NCI-H524 (cell line): ENCODE measurements at places on chromosomes 4 and X.

GRCh38 chr4:25011135-25011866, 19.4 kb downstream of the LGI2 start:
- DNase-seq, result no peak

DNA sequence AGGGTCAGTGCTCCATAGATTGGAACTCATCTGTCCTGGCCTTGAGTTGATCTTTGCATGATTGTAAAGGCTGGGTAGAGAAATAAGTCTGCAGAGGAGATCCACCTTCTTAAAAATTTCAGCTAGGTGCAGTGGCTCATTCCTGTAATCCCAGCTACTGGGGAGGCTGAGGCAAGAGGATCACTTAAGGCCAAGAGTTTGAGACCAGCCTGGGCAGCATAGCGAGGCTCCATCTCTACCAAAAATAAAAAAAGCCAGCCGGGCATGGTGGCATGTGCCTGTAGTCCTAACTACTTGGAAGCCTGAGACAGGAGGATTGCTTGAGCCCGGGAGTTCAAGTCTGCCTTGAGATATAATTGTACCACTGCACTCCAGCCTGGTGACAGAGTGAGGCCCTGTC, 476 bp upstream of the CXCR3 start:
- no peak for DNase-seq

DNA sequence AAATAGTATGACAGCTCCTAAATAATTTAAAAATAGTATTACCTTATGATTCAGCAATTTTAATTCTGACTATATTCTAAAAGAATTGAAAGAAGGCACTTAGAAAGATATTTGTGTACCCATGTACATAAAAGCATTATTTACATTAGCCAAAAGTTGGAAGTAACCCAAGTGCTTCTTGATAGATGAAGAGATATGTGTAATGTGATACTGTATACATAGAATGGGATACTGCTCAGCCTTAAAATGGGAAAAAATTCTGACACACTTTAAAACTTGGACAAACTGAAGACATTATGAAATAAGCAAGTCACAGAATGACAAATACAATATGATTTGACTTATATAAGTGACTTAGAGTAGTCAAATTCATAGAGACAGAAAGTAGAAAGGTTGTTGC, 112.2 kb downstream of the IDS start:
- no peak for DNase-seq

GRCh38 chr4:74205046-74205445, 47.1 kb downstream of the MTHFD2L start:
- no peak for DNase-seq

DNA sequence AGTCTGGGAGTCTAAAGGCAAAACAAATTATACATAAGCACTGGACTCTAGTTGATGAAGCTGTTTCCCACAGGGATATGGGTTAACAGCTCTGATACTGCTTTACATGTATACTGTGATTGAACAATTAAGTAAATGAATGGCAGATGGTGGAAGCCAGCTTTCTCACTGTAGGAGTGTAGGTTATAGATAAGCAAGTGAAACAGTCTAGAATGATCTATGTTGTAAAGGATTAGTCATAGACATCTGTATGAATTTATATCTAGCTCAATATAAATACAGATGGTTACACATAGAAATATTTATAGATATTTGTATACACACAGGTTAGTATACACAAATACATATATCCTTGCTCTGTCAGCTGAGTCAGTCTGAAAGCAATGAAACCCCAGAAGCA, 276.1 kb downstream of the PPARGC1A start:
- peak; percentile 43 for DNase-seq

GRCh38 chr4:155906554-155907247, 3.2 kb downstream of the TDO2 start:
- DNase-seq, result peak; percentile 7

DNA sequence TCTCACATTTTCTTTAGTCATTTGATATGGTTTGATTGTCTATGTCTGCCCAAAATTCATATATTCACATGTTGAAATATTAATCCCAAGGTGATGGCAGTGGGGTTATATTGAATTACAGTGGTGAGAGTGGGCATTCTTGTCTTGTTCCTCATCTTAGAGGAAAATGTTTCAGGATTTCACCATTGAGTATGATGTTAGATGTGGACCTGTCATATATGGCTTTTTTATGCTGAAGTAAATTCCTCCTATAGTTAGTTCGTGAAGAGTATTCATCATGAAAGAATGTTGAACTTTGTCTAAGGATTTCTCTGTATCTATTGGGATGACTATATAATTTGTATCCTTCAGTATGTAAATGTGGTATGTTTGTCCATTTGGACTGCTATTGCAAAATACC, 512.3 kb upstream of the EPHA5 start:
- DNase-seq, result no peak

- no peak for DNase-seq
Observed at GRCh38 chrX:133959972-133960371, 25.4 kb downstream of the GPC3 start.

DNA sequence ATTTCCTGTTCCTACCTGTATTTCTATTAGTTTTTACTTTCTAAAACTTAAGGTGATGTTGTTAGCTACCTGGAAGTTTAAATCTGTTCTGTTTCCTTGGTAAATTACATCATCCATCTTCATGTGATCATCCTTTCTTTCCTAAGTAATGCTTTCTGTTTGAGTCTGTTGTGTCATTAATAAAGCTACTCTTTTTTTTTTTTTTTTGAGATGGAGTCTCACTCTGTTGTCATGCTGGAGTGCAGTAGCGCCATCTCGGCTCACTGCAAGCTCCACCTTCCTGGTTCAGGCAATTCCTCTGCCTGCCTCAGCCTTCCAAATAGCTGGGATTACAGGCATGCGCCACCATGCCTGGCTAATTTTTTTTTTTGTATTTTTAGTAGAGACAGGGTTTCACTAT, 73.3 kb downstream of the FIP1L1 start:
- DNase-seq, result no peak

GRCh38 chrX:8868906-8869305, 67.7 kb upstream of the FAM9A start:
- DNase-seq, result peak; percentile 17

DNA sequence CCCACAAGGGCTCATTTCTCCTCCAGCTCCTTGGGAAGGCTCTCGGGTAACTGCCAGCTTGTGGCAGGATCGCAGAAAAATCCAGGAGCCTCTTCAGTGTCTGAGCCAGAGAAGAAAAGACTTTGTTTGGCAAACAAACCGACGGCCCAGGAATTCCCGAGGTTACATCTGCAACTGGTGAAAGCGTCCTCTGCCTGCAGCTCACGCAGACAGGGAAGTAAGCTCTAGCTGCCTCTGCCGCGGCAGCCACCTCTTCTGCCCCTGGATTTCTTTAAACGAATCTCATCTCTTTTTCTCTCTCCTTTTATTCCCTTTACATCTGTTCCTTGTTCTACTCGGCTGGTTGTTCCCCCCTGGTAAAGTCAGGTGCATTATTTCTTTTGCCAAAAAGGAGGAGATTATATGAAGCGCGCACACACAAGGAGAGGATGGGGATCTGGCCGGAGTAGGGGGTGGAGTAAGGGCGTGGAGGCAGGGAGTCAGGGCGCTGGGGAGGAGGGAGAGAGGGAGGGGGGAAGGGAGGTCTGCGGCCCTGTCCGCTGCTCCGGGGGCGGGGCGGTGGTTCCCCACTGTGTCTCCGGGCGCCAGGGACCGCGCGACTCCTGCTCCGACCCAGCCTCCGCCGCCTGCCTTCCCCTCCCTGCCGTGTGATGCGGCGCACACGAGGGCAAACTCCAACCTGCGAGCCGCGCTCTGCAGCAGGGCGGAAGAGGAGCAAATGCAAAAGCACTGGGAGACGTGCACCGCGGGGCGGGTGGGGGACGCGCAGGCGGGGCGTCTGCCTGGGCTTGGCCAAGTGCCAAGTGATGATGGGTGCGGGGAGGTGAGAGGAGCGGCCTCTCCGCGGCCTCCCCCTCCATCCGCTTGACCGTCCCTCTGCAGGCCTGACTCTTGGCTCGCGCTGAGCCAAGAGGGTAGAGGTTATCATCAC, at the start of gene DCHS2:
Gene DCHS2, minus strand, starts transcription at position 459 of the 931 bp plus-strand sequence. Its CDS starts 444 bp downstream, at position 15.
- no peak for DNase-seq

- no peak for DNase-seq
Observed at GRCh38 chr4:113809311-113809710, 47.8 kb upstream of the CAMK2D start.

DNA sequence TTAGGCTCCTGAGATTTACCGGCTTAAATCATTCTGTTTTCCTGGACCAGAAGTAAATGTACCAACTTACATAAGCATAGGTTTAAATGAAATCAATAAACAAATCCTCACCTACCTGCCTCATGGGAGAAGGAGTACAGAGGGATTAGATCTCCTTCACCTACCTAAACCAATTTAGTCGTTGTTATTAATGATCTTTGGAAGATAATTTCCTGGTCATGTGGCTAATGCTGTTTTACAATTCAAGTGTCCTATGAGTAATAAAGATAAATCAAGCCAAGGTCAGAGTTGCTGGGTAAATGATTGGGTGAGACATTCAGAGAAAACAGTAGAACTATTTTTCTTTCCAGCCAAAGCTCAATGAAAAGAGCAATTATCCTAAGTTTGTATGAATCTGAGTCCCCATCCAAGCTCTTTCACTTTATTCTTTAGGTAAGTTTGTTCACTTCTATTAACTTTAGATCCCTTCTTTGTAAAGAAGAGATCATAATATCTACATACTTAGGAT, 423.0 kb upstream of the FAM241A start:
- DNase-seq, result no peak

DNA sequence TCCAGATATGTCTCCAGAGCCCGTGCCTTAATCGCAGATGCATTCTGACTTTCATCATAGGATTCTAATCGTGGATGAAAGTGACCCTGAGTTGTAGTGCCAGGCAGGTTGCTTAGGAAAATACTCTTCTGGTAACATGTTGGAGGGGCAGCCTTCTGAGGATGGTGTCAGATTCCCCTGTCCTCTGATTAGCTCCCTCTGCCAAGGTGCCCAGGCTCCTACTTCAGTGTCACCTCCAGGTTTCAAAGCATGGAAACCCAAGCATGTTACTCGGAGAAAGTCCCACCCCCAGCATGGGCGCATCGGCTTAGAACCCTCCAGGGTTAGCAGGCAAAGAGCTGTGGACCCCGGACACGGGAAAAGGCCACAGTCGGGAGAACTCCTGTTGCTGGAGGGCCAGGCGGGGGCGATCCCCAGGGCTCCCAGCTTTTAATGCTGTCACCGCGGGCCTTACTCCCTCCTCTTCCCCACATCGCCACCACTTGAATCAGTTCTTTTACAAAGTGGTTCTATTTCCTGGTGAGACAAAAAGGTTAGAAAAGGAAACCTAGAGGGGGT, 44.5 kb downstream of the TRIM2 start:
- peak; percentile 53 for DNase-seq

GRCh38 chrX:127030016-127030748, 210.7 kb downstream of the PRR32 start:
- no peak for DNase-seq

GRCh38 chr4:1570291-1571164, 113.6 kb downstream of the FAM53A start:
- DNase-seq, result no peak

- no peak for DNase-seq
Observed at GRCh38 chr4:140955641-140956040, 177.6 kb downstream of the RNF150 start.

DNA sequence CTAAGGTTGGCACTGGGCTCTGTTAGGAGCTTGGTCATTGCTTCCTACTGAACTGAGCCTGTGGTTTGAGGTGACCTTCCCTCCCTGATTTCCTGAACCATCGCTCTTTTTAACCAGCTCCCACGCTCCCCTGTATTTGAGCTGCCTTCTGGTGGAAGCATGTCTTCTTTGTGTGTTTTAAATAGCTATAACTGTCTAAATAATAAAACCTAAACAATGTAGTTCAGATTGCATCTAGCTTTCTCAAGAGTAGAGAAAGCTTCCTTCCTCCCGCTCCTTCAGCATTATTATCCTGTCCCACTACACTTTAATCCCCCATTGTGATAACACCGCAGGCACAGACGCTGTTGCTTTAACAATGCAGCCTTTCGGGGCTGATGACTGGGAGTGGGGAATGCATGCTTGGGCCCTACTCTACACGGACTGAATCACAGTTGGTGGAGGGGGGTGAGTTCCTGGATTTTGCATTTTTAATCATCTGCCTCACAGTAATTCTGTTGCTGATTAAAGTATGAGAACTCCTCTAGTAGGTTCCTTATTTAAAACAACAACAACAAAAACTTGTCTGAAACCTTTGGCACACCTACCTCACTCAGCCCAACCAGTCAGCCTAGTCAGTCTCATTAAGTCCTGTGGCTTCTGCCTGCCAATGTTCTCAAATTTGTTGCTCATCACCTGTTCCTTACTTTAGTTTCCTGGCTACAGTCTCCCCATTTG, 6.6 kb downstream of the SMS start:
- peak; percentile 51 for DNase-seq

- peak; percentile 50 for DNase-seq
Observed at GRCh38 chr4:81574991-81575390, 103.3 kb upstream of the RASGEF1B start.

DNA sequence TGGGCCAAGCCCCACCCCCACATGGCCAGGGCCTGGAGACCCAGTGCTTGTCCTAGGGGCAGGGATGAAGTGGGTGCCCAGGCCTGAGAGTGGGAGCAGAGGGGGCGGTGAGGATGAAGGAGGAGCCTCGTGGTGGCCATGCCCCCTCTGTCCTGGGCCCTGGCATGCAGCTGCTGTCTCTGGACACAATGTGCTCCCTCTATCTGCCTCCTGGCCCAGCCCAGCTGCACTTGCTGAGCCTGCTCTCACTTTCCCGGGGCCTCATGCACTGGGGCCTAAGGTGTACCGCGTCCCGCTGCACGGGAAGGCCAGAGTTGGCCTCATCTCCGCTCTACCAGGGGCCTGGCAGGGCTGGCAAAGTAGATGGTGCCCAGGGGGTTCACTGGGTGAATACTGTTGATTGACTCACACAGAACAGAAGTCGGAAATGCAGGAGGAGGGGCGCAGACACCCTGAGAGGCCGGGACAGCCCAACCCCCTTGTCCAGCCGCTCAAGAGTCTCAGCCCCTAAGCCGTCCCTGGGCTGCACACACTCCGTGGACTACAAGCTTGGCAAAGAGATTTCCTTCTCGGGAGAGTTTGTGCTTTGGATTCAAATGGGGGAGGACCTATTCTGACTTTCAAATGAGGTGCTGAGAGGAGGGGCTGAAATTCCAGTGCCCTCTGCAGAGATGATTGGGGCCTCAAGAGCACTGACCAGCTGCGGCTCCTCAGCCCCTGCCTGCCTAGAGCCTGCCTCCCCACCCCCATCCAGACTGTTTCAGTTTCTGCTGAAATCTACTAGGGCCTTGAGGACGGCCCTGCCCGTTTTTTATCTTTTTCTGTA, 112.4 kb downstream of the PSAPL1 start:
- DNase-seq, result peak; percentile 69

DNA sequence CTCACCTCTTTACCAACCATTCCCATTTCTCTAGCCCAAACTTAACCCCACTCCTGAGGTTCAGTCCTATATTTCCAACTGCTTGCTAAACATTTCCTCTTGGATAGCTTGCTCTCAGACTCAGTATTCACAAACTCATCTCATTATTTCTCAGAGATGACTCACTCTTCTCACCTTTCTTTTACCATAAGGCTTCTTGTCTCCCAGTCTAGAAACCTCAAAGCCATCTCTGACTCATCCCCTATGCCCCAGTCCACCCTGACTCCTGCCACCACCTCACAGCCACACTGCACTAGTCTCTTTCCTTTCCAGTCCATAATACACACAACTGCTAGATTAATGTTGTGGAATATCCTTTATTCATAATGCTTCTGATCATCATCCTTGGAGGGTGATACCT, 4.8 kb downstream of the FRMPD3 start:
- DNase-seq, result no peak

- no peak for DNase-seq
Observed at GRCh38 chrX:2320580-2321327, 180.0 kb downstream of the DHRSX start.
